ENCODE measurements at places on chromosomes 3 and 15.

- DNase-seq: no peak
Observed at GRCh38 chr15:60889006-60889405, 340.1 kb downstream of the RORA start.

- no peak for DNase-seq
Observed at GRCh38 chr15:60661080-60661645, 182.2 kb upstream of the ICE2 start.

- DNase-seq: no peak
Observed at GRCh38 chr3:100086401-100086800, 27.9 kb downstream of the FILIP1L start.

GRCh38 chr3:146177072-146177471 is 16.1 kb upstream of the PLOD2 start:
- DNase-seq: no peak

- DNase-seq: no peak
Observed at GRCh38 chr3:82163907-82164520, 402.6 kb upstream of the GBE1 start.

DNA sequence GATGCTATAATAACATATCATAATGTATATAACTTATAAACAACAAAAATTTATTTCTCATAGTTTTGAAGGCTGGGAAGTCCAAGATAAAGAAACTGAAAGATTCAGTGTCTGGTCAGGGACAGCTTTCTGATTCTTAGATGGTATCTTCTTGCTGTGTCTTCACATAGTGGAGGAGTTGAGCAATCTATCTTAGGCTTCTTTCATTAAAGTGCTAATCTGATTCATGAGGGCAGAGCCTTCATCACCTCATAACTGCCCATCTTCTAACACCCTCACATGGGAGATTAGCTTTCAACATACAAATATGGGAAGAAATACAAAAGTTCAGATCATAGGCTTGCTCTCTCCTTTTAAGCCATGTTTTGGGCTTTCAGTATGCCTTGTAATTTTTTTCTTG is 774.8 kb upstream of the EPHA6 start:
- no peak for DNase-seq

DNA sequence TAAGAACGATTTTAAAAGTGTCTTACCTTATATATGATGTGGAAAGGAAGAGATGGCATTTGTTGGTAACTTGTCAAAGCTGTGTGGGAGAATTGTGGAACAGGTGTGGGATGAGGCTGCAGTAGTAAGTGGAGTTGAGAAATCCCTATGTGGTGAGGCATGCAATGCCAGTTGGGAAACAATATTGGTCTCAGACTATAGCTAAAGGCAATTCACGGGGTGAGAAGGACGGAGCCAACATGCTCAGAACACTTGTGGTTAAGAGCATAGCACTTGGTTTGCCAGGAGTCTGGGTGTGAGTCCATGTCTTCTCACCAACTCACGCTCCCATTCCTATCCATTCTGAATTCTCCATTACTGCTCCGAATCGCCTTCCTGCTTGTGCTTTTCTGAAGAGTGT is 615.6 kb upstream of the ADAMTS9 start:
- no peak for DNase-seq

- DNase-seq: no peak
Observed at GRCh38 chr15:90297021-90297420, 31.5 kb downstream of the NGRN start.

- no peak for DNase-seq
Observed at GRCh38 chr15:76253691-76254473, 57.4 kb downstream of the ETFA start.

Data from lower lobe of right lung (tissue), 2 donors.